ENCODE measurements at places on chromosomes 4 and X.

GRCh38 chrX:100658941-100659381 lies 15.0 kb downstream of the SRPX2 start:
- no peak for DNase-seq

GRCh38 chr4:148845609-148846008 lies 403.4 kb upstream of the NR3C2 start:
- no peak for DNase-seq

DNA sequence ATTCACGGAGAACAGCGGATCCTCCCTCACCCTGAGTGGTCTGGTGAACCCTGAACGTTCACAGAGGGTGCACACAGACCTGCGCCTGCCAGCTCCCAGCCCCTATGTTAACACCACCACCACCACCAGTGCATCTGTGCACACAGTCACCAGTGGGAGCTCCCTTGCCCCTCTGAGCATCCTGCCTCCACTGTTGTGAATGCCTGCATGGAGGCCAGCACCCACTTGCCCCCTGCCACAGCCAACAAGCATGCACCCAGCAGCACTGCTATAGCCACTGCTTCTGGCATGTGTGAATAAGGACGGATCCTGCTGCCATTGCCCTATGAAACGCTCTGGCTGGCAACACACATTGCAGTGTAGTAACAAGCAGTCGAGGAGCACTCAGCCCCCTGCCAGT lies 29.1 kb upstream of the PWWP3B start:
- DNase-seq, result no peak

DNA sequence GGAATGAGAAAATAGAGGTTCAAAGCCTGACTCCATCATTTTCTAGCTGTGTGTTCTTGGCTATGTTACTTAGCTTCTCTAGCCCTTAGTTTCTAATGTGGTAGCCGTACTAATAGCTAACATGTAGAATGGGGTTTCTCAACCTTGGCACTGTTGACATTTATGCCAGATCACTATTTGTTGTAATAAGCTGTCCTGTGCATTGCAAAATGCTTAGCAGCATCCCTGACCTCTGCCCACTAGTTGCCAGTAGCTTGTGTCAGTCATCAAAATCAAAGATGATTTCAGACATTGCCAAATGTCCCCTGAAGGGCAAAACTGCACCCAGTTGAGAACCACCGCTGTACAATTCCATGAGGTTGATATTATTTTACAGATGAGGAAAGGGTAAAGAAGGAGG lies 18.3 kb upstream of the ADAMTS3 start:
- DNase-seq, result no peak

DNA sequence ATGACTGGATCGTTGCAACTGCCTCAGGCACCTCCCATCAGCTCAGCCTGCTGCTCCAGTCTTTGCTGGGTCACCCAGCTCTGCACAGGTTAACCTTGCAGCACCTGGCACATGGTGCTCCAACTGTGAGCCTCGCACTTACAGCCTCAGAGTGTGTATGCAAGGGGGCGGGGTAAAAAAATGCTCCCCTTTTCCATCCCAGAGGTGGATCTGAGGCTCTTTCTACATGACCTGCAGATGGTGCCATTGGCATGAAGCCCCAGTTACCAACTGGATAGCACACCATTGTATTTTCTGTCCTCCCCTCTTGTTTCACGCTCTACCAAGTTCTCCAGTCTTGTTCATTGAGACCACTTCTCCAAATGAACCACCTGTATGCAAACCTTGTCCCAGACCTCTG lies 46.2 kb upstream of the TRPC3 start:
- DNase-seq, result no peak

- DNase-seq, result no peak
Measured at GRCh38 chrX:25717122-25717521, 421.0 kb upstream of the MAGEB18 start.

- DNase-seq, result no peak
Measured at GRCh38 chrX:132730266-132730665, 228.2 kb downstream of the HS6ST2 start.

- no peak for DNase-seq
Measured at GRCh38 chrX:72273718-72274117, 3.3 kb downstream of the RPS4X start.

- no peak for DNase-seq
Measured at GRCh38 chrX:368811-369562, 17.7 kb downstream of the PPP2R3B start.

GRCh38 chr4:53767482-53767881 lies 176.2 kb upstream of the LNX1 start:
- DNase-seq, result no peak

- DNase-seq, result no peak
Measured at GRCh38 chr4:32161392-32161791, 1441.2 kb downstream of the PCDH7 start.

DNA sequence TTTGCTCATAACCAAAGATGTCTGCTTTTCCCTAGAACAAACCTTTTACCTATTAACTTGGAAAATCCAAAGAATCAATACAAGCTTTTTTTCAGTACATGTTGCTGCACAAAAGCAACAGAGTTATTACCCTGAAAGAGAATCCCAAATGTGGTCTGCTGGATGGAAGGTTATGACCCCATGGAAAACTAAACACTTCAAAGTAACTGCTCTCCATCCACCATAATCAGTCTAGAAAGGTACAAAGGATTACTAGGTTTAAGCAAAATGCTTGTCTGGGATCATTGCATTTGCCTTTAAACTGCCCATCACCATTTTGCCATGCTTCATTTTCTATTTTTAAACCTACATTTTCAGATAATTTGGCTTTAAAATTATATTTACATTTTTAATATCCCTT lies 11.7 kb downstream of the MMRN1 start:
- no peak for DNase-seq

DNA sequence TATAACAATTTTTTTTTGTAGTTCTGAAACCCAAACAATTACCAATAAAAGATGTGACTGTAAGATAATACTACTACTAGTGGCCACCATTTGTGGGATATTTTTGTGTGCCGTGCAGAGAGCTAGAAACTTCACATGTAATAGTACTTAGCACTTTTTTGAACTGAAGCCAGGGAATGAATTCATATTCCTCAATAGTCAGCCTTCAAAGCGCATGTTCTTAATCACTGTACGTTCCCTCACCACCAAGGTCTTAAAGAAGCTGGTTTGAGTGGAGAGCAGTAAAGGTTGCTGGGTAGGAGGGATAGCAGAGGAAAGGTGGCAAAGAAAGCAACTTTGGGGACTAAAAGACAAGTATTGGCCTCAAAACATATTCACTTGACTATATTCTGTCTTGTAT lies 9.6 kb upstream of the RUFY3 start:
- DNase-seq, result no peak

DNA sequence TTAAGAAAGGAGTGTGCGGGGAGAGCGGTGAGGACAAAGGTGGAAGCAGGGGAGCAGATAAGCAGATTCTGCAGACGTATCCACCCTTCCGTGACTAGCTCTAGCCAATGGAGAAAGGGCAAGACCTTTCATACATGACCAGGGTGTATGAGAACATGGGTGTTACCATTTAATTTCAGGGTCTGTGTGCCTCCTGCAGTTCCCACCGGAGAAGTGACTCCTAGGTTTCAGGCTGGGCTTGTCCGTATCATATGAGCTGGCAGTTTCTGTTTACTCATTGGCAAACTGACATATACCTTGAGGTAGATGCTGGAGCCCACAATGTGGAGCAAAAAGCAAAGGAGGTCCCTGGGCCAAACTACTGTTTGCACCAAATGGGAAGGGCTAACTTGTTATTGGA lies 6.8 kb downstream of the RBM47 start:
- no peak for DNase-seq

DNA sequence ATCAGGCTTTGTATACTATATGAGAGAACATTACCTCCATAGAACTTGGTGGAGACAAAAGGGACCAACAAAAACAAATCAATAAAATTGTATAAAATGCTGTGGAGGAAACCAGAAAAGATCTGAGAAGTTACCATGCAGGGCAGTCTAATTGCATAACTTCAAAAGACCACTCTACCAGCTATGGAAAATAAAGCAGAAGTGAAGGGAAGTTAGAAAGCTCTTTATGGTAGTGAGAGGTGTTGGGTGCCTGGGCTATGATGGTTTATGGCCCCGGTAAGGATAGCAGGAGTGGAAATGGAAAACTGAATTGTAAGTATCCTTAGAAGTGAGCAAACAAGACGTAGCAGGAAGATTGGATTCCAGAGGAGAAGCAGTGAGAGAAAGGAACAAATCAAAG lies 3.1 kb downstream of the TMEM184C start:
- DNase-seq, result no peak

GRCh38 chrX:42519666-42520231 lies 258.2 kb downstream of the PPP1R2C start:
- DNase-seq, result no peak

DNA sequence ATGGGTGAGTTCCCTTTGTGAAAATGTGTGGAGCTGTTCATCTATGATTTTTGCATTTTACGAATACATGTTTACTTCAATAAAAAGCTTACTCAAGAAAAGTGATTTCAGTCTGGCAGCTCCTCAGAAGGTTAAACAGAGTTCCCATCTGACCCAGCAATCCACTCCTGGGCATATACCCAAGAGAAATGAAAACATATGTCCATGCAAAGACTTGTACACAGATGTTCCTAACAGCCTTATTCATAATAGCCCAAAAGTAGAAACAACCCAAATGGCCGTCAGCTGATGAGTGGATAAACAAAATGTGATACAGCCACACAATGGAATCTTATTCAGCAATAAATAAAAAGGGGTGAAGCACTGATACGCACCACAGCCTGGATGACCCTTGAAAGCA lies 20.8 kb downstream of the CLCN4 start:
- DNase-seq, result no peak

- DNase-seq, result no peak
Measured at GRCh38 chrX:39795605-39796004, 302.2 kb downstream of the BCOR start.

DNA sequence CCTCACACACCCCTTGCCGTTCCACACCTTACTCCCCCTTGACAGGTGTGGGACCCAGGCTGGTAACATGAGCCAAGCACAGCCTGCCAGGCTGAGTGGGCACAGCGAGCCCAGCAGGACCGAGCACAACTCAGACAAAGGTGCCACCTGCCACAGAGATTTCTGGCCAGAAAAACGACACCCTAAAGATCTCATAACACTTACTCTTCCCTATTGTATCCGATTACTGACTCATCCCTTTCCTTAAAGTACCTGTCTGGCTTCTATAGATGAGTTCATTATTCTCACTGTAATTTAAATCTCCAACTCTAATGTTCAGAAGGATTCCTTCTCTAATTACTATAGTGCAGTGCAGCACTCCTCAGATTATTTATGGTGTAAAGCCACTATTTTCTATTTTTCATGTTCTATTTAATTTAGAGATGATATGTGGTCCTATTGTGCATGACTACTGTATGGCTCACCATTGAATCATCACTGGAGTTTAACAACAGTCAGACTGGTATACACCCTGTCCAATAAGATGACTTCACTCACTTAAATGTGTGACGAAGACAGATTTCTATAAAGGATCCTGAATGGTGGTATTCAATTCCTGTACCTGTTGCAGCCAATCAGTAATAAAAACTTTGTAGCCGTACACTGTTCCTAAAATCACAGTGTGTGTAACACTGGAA lies 7.6 kb upstream of the SYTL5 start:
- no peak for DNase-seq

DNA sequence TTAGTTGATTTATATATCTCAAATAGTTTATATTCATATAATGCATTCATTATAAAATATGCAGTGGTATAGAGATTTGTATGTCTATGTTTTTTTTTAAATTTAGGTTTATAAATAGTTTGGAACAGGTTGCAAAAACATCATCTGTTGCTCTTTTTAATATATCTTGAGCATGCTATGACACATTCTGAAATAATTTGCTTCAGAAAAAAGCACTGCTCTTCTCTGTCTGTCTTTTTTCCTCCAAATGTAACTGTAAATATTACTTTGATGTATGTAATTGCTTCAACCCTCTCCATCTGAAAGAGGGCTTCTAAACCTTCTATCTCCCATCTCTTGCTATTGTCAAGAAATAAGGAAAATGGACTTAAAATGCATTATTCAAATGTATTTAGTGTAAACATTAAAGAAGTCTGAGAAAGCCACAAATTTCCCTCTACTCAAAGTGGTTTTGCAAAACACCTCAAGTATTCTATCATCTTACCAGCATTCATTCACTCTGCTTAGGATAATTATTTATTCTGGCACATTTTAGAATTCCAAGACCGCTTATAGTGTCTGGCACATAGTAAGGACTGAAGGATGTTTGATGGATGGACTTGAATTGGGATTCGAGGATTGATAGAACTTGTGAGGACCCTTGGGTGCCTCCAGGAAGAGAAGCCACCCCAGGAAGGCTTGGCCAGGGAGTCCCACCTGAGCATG lies 87.8 kb downstream of the CLNK start:
- no peak for DNase-seq

Measured in activated CD4-positive, alpha-beta T cell treated with anti-CD3 and anti-CD28 coated beads, Interleukin-2, amount 50 U/mL, for 4 hours (primary cell).